ENCODE measurements at places on chromosomes 2 and 18.

- peak; percentile 45 for DNase-seq
Observed at GRCh38 chr18:10973567-10974203, 175.7 kb downstream of the PIEZO2 start.

GRCh38 chr2:164954954-164955701 lies at the start of gene SLC38A11:
TSS of gene SLC38A11 (minus strand) at chr2:164955525. CDS start at chr2:164955247, 278 bp downstream.
- no peak for DNase-seq

- no peak for DNase-seq
Observed at GRCh38 chr2:212359425-212360067, 179.1 kb downstream of the ERBB4 start.

DNA sequence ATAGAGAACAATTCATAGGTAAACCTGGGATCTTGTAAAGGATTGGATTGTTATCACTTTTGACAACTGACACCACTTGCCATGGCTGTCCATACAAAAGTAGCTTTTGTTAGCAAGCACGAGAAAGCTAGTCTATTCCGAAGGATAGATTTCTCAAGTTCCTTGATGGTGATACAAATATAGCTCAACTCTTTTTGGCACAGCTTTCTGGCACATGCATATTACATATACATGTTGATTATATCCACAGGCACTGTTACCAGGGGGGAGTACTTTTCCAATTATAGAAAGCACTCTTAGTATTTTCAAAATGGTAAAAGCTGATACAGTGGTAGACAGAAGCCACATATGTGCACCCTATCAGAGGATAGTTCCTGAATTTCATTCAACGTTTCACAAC lies 168.9 kb downstream of the UPP2 start:
- no peak for DNase-seq

DNA sequence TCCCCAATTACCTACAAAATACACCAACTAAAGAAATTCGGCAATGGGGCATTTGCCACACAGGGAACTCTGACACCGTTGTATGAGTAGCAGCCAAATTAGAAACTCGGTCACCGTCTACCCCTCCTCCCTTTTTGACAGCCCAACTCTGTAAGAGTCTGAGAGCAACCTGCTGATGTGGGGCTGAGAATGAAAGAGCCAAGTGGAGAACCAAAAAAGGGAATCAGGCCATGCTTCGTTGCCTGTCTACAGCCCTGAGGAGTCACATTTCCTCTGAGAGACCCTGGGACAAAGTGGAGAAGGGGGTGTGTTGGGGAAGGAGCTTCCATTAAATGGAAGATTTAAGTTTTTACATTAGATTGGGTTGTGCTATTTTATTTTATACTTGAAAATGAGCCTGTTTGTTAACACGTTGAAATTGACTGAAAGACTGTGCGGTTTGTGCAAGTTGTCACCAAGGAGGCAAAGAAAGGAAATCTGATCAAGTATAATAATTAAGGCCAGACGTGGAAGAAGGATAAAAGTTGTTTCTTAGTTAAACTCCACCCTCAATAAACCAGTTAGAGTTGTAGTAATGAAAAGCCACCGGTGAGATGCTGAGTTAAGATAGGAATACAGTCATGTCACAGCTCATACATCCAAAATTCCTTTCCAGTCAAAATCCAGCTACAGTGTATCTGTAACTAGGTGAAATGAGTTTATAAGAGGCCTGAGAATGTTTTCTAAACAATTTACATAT lies 131.7 kb upstream of the CREB1 start:
- no peak for DNase-seq

GRCh38 chr2:219419331-219420197 lies 1.4 kb downstream of the DES start:
- no peak for DNase-seq

DNA sequence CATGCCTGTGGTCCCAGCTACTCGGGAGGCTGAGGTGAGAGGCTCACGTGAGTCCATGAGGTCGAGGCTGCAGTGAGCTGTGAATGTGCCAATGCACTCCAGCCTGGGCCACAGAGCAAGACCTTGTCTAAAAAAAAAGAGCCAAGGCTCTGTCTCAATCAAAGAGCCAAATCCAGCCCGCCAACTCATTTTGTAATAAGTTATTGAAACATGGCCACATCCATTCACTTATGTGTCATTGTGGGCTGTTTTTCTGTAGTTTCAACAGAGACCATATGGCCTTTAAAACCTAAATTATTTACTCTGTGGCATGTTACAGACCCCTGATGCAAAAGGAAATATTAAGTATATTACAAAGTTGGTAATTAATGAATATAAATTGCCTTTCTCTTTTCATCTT lies 60.8 kb downstream of the GPR39 start:
- no peak for DNase-seq

DNA sequence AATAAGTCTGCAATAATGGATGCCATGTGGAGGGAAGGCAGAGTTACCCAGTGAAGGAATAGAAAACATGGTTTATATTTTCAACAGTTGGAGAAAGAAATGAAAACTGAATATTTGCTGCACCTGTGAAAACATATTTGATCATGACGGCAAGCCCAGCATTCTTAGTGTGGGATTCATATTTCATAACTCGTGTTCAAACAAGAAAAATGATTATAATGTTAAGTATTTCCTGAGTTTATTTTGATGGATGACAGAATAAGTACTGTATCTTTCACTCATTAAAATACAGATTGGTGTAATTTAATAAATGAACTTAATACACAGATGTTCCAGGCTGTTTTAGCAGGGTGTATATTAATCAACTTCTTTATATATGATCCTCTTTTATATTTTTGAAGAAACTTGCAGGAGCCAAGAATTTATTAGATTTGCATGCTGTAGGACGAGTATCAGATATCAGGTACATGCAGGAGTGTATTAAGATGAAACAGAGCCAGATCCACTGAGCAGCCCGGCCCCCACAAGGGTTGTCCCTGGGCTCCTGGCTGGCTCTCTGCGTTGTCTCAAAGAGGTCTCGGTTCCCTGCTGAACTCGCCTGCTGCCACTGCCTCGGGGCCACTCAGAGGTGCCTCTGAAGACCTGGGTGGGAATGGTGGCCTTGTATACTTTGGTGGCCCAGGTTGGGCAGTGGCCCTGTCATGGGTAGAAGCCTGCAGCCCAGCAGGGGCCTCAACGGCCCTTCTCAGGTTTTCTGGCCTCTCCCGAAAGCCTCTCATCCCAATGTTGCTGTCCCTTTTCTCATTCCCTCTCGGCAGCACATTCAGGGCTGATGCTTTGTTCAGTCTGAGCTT lies 95.0 kb upstream of the LDAH start:
- no peak for DNase-seq

- no peak for DNase-seq
Observed at GRCh38 chr2:159432610-159433009, 146.1 kb upstream of the WDSUB1 start.

DNA sequence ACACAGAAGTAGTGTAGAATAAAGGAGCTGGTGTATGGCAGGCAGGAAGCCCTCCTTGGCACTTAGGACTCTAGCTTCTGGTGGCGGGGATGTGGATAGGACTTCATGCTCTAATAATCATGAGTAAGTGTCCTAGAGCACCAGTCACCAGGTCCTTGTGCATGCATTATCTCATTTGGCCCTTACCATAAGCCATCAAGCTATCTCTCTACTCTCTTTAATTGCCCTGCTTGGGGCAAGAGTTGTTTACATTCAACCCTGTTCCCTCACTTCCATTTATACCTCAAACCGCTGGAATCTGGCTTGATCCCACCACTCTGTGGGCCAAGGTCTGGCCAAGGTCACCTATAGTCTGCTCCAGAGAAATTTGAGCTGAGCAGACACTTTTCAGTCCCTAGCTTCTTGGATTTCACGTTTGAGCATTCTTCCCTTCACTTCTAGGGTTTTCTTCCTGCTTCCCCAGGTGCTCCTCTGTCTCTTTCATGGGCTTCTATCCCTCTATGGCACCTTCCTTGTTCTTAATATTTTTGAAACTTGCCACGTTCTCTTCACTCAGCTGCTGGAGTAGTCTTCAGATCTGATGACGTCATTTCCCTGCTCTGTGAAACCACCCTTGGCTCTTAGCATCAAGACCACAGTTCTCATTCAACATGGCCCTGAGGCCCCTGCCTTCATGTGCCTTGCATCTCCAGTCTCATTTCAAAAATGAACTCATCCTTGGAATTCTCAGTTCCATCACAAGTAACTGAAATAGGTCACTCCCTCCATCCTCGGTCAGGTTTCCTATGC lies 94.9 kb upstream of the GATA6 start:
- DNase-seq = no peak

DNA sequence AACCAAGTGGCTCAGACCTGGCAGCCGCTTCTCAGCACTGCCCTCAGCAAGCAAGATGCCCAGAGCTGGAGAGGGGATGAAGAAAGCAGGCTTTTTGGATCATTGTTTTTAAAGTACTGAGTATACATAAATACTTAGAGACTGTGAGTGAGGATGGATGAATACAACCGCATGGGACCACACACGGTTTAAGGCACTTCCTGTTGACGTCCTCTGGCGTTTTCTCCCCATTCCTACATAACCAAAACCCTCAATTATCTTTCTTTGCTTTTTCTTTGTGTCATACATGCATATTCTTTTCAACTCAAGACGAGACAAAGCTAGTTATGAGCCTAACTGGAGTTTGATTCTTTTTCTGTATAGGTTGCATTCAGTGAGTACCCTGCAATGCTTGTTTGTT lies 198.4 kb downstream of the GALR1 start:
- no peak for DNase-seq

- no peak for DNase-seq
Observed at GRCh38 chr2:134206031-134206430, 47.8 kb upstream of the MGAT5 start.

GRCh38 chr2:23385351-23385747 lies 370 bp downstream of the KLHL29 start:
- DNase-seq = peak; percentile 43

- DNase-seq = no peak
Observed at GRCh38 chr18:6495536-6495935, 80.8 kb upstream of the L3MBTL4 start.

GRCh38 chr2:216732334-216732733 lies 37.0 kb upstream of the IGFBP5 start:
- DNase-seq = no peak

- no peak for DNase-seq
Observed at GRCh38 chr2:29751390-29751789, 170.0 kb downstream of the ALK start.

GRCh38 chr2:206250041-206250897 lies 24.2 kb upstream of the ZDBF2 start:
- DNase-seq = no peak

GRCh38 chr2:212595036-212595654 lies 56.5 kb upstream of the ERBB4 start:
- peak; percentile 10 for DNase-seq

GRCh38 chr2:239049421-239050251 lies 201.8 kb downstream of the TWIST2 start:
- no peak for DNase-seq

DNA sequence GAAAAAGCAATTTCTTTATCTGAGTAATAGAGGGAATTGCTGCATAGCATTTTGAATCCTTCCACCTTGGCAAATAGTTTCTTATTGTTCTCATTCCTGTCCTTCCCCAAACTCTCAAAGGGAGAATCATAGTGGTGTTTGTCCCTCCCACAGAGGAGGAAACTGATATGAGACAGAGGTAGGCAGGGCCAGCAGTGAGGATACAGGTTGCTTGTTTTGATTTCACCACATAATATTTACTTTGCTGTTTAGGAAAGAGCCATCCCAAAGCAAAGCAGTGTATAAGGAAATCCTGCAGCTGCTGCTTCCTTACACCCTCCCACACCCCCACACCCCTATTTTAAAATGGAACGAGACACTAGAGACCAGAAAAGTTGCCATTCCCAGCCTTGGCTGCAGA lies 195.3 kb downstream of the SETBP1 start:
- DNase-seq = no peak

GRCh38 chr18:12606592-12607315 lies 51.2 kb downstream of the SPIRE1 start:
- DNase-seq = peak; percentile 84

GRCh38 chr2:118752762-118753429 lies 94.6 kb downstream of the EN1 start:
- DNase-seq = no peak

DNA sequence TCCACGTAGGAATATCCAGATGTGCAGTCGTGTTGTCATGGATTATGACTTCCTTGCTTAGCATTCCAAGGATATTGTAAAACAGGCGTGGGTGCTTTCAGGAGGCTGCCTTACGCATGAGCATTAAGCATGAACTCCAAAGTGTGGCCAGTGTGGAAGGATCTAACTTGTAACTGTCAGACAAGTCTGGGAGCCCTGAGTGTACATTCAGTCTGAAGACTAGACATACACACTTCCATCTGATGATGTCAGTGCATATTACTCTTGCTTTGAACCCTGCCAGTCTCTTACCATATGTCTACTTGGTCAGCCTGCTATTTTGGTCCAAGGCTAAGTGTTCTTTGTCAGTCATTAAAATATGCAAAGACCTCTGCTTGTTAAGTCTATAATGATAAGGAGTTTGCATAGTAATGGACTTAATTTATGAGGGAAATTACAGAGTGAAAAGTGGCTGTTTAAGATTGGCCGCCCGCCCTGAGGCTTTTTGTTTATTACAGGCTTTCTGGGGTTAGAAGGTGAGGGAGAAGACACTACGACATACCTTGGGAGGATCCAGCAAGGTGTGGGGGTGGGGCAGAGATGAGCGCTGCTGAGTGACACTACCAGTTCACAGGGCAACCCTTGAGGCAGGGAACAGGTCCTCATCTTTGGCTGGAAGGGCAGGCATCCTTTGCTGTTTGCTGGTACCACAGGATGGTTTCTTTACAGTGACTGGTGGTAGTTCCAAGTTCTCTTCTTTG lies 48.3 kb downstream of the CABLES1 start:
- no peak for DNase-seq

DNA sequence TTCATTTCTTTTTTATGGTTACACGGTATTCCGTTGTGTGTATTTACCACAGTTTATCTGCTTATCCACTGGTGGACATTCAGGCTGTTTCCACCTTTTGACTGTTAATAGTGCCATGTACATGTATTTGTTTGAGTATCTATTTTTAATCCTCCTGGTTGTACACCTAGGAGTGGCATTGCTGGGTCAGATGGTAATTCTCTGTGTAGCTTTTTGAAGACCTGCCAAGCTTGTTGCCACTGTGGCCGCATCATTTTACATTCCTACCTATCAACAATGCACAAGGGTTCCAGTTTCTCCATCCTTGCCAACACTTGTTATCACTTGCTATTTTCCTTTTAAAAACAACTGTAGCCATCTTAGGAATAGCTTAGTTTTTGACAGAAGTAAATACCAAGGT lies 13.3 kb downstream of the MPHOSPH10 start:
- no peak for DNase-seq

DNA sequence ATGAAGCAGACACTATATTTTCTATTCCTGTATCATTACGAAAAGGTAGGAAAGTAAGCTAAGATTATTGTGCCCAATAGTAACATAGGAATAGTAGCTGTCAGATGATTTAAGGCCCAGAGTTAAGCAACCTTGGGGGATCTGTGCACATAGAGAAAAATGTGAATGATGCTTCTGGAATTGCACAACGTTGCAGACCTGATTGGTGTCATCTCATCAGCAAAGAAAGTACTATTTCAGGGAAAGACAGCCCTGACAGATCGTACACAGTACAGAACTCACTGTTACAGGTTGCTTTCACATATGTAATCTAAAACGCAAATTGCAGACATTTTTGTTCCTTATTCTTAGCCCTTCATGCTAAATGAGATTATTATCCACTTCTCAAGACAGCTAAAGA lies 535.9 kb downstream of the TRIB2 start:
- DNase-seq = no peak

- peak; percentile 8 for DNase-seq
Observed at GRCh38 chr2:203225423-203226039, 13.3 kb upstream of the CYP20A1 start.

GRCh38 chr2:68333009-68333408 lies 13.3 kb upstream of the CNRIP1 start:
- DNase-seq = no peak

- no peak for DNase-seq
Observed at GRCh38 chr2:38653715-38654527, 12.0 kb upstream of the GALM start.

- no peak for DNase-seq
Observed at GRCh38 chr2:70826696-70827350, 6.4 kb upstream of the CLEC4F start.
